ENCODE measurements at places on chromosomes 2 and 18. TPM values are rescaled to one million over a fixed set of nuclear protein-coding genes. Genes with fewer than 3 reads are reported as not detected.

UPP2 gene
- total RNA-seq, result not detected

CASP8 gene
- 99.8 TPM for total RNA-seq

CFC1B gene
- not detected for total RNA-seq

GALNT3 gene
- total RNA-seq, result 28.0 TPM

RND3 gene
- total RNA-seq, result not detected

C2orf80 gene
- total RNA-seq, result not detected

FSHR gene
- total RNA-seq, result not detected

RFTN2 gene
- total RNA-seq, result not detected

RESP18 gene
- total RNA-seq, result not detected

ATP5F1A gene
- total RNA-seq, result 282 TPM

SCN3A gene
- total RNA-seq, result not detected

TBR1 gene
- not detected for total RNA-seq

CYS1 gene
- total RNA-seq, result 0.71 TPM

SNRNP200 gene
- total RNA-seq, result 149 TPM

CYP27A1 gene
- not detected for total RNA-seq

SLC8A1 gene
- 0.25 TPM for total RNA-seq

GPBAR1 gene
- total RNA-seq, result 0.68 TPM

NEUROD1 gene
- not detected for total RNA-seq

CCDC141 gene
- total RNA-seq, result 2.6 TPM

RAB12 gene
- total RNA-seq, result 12.5 TPM

MSTN gene
- total RNA-seq, result not detected

CCDC68 gene
- total RNA-seq, result not detected

Measured in activated CD4-positive, alpha-beta memory T cell treated with anti-CD3 and anti-CD28 coated beads, Interleukin-2, amount 10 ng/mL, durations not matched to agents 7 days and 5 days (primary cell).